Activated naive CD8-positive, alpha-beta T cell treated with anti-CD3 and anti-CD28 coated beads, Interleukin-2, amount 10 ng/mL, durations not matched to agents 7 days and 5 days (primary cell): ENCODE measurements at places on chromosomes 11 and 22.

GRCh38 chr22:31681349-31682345 lies 19.6 kb upstream of the PISD start:
- peaks cover 10% of the 10 kb centered on the region for H3K4me1 ChIP-seq
- no peaks in the 10 kb centered on the region for H3K27me3 ChIP-seq
- H3K4me3 ChIP-seq = no peak overlapping the region
- H3K27ac ChIP-seq = no peak overlapping the region

DNA sequence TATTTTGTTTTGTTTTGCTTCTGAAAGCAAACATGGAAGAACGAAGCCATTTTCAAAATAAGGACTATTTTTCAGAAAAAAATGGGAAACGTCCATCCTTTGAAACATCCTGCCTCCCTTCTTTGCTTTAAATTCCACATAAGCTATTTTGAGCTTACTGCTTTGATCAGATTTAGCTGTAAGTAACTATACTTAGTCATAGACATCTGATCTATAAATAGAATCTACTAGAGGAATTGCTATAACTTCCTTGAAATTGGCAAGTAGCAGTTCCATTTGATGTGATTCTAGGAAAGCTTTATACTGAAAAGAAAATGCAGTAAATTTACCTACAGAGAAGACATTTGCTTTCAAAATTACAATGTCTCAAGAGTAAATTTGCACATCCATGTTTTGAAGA lies 305.8 kb downstream of the TTC28 start:
- peak overlapping the region; percentile 56 for H3K4me3 ChIP-seq
- no peaks in the 10 kb centered on the region for H3K27me3 ChIP-seq
- H3K27ac ChIP-seq = peak overlapping the region; percentile 34
- no peak for DNase-seq

DNA sequence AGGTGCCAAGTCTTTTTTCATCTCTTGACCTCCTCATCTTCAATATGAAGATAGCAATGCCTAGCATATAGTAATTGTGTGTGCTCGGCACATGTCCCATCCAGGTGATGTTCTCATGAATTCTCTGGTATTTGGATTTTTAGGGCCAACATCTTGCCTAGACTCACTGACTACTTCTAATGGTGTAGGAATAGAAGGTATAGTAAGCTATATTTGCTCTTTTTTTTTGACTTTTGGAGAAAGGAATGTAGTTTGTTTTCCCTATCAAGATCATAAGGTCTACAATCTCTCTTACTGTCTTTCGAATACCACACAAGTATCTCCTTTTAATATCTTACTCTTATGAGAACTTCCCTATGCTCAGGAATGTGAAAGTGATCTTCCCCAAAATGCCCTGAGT lies 3.2 kb downstream of the HBD start:
- H3K27me3 ChIP-seq = peaks cover 14% of the 10 kb centered on the region
- no peak overlapping the region for H3K27ac ChIP-seq
- H3K4me3 ChIP-seq = no peak overlapping the region
- no peaks in the 10 kb centered on the region for H3K36me3 ChIP-seq
- DNase-seq = no peak
- H3K4me1 ChIP-seq = peaks cover 5% of the 10 kb centered on the region

GRCh38 chr11:34630544-34630943 lies 9.7 kb downstream of the EHF start:
- no peak overlapping the region for H3K27ac ChIP-seq
- peaks cover 19% of the 10 kb centered on the region for H3K4me1 ChIP-seq
- peaks cover 2% of the 10 kb centered on the region for H3K36me3 ChIP-seq
- H3K4me3 ChIP-seq = no peak overlapping the region
- peaks cover 28% of the 10 kb centered on the region for H3K27me3 ChIP-seq

GRCh38 chr11:12741671-12742216 lies 67.5 kb downstream of the TEAD1 start:
- no peaks in the 10 kb centered on the region for H3K4me1 ChIP-seq
- no peak overlapping the region for H3K27ac ChIP-seq
- no peak overlapping the region for H3K4me3 ChIP-seq
- H3K27me3 ChIP-seq = peaks cover 21% of the 10 kb centered on the region

- H3K36me3 ChIP-seq = no peaks in the 10 kb centered on the region
- no peak for DNase-seq
- no peak overlapping the region for H3K4me3 ChIP-seq
Measured at GRCh38 chr11:111177037-111177871, 68.3 kb upstream of the POU2AF2 start.

DNA sequence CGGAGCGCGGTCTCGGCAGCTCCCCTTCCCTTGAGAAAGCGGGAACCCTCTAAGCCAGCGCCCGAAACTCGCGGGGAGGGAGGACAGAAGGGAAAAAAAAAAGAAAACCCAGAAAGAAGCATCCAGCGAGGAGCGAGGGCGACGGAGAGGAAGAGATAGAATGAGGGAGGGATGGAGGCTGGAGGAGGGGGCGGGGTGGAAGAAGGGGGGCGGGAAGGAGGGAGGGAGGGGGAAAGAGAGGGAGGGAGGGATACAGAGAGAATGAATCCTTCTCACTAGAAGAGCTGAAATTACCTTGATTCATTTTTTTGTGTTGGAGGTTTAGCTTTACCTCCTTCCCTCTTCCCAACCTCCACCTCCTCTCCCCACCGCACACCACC lies 19.3 kb upstream of the BDNF start:
- H3K4me1 ChIP-seq = peaks cover 3% of the 10 kb centered on the region
- H3K27me3 ChIP-seq = peaks cover 68% of the 10 kb centered on the region
- DNase-seq = no peak

- H3K4me1 ChIP-seq = no peaks in the 10 kb centered on the region
- H3K36me3 ChIP-seq = no peaks in the 10 kb centered on the region
- no peaks in the 10 kb centered on the region for H3K27me3 ChIP-seq
Measured at GRCh38 chr22:44291674-44292360, 20.9 kb downstream of the SHISAL1 start.

DNA sequence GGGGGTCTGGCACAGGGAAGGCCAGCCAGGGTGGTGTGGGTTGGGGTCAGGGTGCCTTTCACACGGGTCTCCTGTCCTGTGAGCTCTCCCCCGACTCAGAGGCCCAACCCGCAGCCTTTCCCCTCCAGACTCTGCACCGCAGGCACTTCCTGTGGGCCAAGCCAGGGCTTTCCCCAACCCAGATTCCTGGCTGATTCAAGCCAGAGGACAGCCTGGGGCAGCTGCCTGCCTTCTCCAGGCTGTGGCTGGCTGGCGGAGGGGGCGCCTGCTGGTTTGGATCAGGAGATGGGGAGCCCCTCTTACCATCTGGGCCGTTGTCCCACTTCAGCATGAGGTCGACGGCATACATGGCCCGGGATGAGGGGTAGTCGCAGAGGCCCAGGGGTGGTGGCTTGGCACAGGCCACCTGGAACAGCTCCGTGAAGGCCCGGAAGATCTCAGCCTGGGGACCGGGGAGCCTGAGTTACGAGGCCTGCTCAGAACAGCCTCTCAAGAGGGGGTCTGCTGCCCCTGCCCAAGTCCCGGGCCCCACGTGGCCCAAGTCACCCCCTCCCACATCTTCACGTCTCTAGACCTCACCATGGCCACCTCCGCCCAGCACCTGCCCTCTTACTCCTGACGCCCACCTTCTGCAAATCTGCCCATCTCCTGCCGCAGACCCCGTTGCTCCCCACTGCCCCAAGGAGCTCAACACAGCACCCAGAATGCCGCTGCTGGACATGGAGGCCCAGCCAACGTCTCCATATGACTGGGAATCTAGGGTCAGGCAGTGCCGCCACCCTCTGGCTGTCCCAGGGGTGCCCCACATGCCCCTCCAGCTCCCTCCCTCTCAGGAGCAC lies 17.3 kb downstream of the TSPO start:
- H3K4me1 ChIP-seq = peaks cover 7% of the 10 kb centered on the region
- H3K36me3 ChIP-seq = peaks cover 2% of the 10 kb centered on the region
- DNase-seq = no peak
- H3K27ac ChIP-seq = no peak overlapping the region
- no peak overlapping the region for H3K4me3 ChIP-seq

DNA sequence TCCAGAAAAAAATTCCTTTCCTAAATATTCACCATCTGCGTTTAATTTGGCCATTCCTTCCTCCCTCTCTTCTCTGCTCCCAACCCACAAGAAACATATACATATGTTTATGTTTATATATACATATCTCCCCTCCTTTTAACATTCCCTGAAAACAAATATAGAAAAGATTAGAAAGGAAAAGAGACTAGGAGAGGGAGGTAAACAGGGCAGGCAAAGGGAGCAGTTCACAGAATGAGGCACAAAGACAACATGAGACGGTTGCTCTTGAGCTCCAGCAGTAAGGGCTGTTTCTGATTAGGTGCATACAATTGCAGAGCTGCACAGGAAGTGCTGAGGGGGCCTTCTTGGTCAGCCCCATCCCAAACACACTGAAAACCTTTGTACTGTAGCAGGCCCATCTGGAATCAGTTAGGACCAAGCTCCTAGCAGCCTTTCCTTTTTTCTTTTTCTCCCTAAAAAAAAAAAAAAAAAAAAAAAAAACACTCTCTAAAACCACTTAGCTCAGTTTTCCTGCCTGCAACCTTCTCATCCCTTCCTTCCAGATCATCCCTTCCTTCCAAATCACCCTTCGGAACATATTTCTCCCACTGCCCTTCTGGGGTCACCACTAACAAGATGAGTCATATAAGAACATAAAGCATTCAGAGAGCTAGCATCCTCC lies 57.0 kb downstream of the RBFOX2 start:
- DNase-seq = no peak
- H3K36me3 ChIP-seq = no peaks in the 10 kb centered on the region
- no peaks in the 10 kb centered on the region for H3K4me1 ChIP-seq
- no peak overlapping the region for H3K4me3 ChIP-seq
- peaks cover 12% of the 10 kb centered on the region for H3K27me3 ChIP-seq

DNA sequence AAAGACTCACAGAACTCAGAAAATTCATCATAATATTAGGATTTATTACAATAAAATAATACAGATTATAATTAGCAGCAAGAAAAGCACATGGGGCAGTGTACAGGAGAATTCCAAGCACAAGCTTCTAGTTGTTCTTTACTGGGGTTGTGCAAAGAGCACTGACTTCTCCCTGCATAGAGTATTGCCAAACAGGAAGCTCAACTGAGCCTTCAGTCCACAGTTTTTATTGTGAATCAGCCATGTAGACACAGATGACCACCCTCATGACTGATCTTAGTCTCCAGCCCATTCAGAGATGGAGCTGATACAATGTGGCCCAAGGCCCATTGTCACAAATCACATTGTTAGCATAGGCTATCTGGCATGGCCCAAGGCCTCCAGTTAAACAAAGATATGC lies 798.9 kb downstream of the KCNA4 start:
- H3K4me1 ChIP-seq = no peaks in the 10 kb centered on the region
- no peak overlapping the region for H3K27ac ChIP-seq
- no peaks in the 10 kb centered on the region for H3K27me3 ChIP-seq
- no peak overlapping the region for H3K4me3 ChIP-seq
- DNase-seq = no peak
- H3K36me3 ChIP-seq = no peaks in the 10 kb centered on the region

- peaks cover 10% of the 10 kb centered on the region for H3K4me1 ChIP-seq
- H3K4me3 ChIP-seq = no peak overlapping the region
Measured at GRCh38 chr22:49725516-49725915, 102.2 kb downstream of the BRD1 start.

GRCh38 chr11:42003801-42004200 lies 544.3 kb upstream of the LRRC4C start:
- no peaks in the 10 kb centered on the region for H3K27me3 ChIP-seq
- H3K4me1 ChIP-seq = no peaks in the 10 kb centered on the region
- H3K4me3 ChIP-seq = no peak overlapping the region
- no peak for DNase-seq

GRCh38 chr11:86174101-86175046 lies 70.2 kb upstream of the EED start:
- H3K4me1 ChIP-seq = peaks cover 12% of the 10 kb centered on the region
- no peak overlapping the region for H3K4me3 ChIP-seq
- H3K27ac ChIP-seq = no peak overlapping the region
- no peak for DNase-seq
- peaks cover 4% of the 10 kb centered on the region for H3K27me3 ChIP-seq

DNA sequence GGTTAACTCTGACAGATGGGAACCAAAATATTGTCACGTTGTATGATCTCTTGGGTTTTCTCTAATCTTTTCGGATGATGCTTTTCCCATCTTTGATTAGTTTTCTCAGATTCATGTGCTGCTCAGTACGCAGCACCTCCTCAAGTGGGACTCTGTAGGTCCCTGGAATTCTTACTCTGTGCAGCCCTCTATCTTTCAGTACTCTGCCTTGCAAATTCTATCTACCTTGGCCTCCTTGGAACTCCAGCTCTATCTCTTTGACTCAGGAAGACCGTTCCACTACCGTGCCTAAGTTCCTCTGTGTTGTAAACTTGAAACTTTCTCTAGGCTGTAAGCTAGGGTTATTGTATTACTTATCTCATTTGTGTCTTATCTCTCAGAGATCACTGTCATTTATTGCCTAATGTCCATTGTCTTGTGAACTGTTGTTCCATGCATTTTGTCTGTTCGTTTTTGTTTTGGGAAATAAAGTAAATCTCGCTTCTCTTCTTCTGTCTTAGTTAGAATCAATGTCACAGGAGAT lies 20.1 kb upstream of the CHORDC1 start:
- H3K4me1 ChIP-seq = no peaks in the 10 kb centered on the region
- H3K27ac ChIP-seq = no peak overlapping the region
- no peak overlapping the region for H3K4me3 ChIP-seq
- no peaks in the 10 kb centered on the region for H3K36me3 ChIP-seq

DNA sequence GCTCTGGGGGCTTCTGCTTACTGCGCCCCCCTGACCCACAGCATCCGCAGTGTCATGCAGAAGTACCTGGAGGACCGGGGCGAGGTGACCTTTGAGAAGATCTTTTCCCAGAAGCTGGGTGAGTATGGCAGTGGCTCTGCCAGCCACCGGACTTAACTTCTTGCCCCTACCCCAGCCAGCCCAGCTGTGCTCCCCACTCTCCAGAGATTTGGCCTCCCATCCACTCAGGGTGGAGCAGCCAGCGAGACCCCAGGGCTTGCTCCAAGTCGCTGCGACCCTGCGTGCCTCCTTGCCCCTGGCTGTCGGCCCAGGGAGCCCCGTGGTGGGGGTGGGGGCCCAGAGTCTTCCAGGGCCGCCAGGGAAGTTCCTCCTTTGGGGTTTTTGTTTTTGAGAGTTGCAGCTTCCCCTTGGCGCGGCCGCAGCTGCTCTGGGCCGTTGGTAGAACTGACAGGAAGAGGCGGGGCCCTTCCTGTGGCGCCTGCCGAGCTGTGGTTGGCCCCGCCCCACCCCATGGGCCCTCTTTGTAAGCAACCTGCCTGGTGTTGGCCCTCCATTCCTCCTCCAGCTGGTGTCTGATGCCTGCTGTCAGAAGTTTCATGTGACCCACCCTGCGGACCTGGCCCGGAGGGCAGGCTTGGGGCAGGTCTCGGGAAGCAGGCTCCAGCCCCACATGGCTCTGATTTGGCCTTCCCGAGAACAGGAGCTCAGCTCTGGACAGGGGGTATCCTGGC lies 11.1 kb downstream of the GRK2 start:
- H3K4me1 ChIP-seq = peaks cover 45% of the 10 kb centered on the region
- H3K36me3 ChIP-seq = peaks cover 29% of the 10 kb centered on the region
- DNase-seq = peak; percentile 90
- peak overlapping the region; percentile 97 for H3K27ac ChIP-seq

DNA sequence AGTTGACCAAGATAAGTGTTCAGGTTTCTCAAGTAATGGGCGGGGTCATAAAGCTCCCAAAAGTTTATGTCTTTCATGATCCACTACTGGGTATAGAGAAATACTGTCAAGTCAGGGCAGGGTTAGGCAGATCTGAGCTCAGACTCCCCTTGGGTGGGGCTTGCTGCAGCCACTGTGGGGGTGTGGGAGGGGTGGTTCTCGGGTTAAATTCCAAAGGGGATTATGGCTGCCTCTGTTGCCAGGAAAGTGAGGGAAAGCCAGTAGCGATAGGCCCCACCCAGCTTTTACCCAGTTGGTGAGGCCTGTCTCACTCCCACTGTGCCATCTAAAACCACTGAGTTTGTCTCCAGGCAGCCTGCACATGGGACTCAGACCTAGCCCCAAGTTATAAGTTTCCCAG lies 37.8 kb downstream of the DLG2 start:
- H3K4me1 ChIP-seq = no peaks in the 10 kb centered on the region
- H3K36me3 ChIP-seq = no peaks in the 10 kb centered on the region
- no peak for DNase-seq
- H3K4me3 ChIP-seq = no peak overlapping the region
